Stimulated activated CD4-positive, alpha-beta T cell treated with anti-CD3 and anti-CD28 coated beads, Interleukin-1b, Interleukin-23, amount 100 ng/mL, for 4 hours (primary cell): ENCODE measurements at places on chromosomes 6 and 20.

- DNase-seq = no peak
Measured at GRCh38 chr6:150863213-150863928, 2.1 kb upstream of the MTHFD1L start.

DNA sequence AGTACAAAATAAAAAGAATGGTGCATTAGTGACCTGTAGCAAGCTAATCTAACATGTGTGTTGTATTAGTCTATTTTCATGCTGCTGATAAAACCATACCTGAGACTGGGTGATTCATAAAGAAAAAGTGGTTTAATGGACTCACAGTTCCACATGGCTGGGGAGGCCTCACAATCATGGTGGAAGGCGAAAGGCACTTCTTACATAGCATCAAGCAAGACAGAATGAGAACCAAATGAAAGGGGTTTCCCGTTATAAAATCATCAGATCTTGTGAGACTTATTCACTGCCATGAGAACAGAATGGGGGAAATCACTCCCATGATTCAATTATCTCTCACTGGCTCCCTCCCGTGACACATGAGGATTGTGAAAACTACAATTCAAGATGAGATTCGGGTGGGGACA is 45.4 kb upstream of the AIG1 start:
- DNase-seq = no peak

DNA sequence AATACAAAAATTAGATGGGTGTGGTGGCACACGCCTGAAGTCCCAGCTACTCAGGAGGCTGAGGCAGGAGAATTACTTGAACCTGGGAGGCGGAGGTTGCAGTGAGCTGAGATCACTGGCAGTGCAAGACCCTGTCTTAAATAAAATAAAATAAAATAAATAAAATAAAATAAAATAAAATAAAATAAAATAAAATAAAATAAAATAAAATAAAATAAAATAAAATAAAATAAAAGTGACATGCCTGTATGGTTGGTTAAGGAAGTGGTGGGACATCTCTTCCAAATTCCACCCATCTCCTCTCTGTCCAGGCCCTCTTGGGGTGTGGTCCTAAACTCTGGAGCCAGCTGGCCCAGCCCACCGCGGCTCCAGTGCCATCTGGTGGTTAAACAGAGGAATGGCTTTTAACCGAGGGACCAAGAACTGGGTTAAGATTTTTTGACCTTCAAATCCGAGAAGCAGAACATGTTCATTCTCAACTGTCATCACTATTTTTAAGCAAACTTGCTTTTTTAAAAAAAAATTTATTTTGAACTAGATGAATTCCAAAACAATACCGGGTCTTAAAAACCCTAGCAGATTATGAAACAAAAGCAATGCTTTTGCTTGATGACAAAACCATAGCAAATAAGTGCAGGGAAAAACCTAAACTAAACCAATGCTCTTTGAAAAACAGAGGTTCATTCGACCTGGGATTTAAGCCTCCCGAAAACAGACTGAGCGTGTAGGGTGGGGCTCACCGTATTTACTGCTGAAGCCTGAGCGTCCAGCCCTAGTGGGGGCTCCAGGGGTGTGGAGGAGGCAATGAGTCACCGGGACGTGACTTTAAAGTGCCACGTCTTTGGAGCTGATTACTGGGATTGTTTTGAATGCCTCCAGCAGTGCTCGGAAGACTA is 68.8 kb downstream of the CDC5L start:
- peak; percentile 8 for DNase-seq

- no peak for DNase-seq
Measured at GRCh38 chr20:59002388-59002787, 4.7 kb downstream of the CTSZ start.

GRCh38 chr6:52013035-52013434 is 74.4 kb downstream of the PKHD1 start:
- DNase-seq = no peak

- no peak for DNase-seq
Measured at GRCh38 chr20:4771004-4771403, 49.3 kb downstream of the PRND start.

- no peak for DNase-seq
Measured at GRCh38 chr6:93678841-93679454, 259.6 kb upstream of the EPHA7 start.

DNA sequence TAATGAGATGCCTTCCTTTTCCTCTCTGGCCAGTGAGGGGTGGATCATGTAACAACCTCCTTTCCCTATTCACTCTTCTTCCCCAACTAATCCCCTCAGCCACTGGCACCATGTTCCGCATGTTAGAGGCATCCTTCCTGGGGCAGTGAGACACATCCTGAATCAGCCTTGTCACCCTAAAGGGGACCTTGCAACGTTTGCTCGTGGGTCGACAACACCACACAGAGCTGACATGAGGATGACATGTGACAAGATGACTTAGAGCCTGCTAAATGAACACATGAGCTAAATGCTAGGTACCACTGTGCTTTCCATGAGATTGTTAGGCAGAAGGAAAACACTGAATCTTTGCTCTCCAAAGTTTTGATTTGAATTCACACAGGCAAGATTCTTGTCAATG is 129.2 kb downstream of the ATXN1 start:
- no peak for DNase-seq

- DNase-seq = no peak
Measured at GRCh38 chr6:107592806-107593205, 102.9 kb downstream of the SOBP start.

GRCh38 chr6:165729307-165729936 is 66.4 kb upstream of the PDE10A start:
- peak; percentile 5 for DNase-seq

GRCh38 chr6:47358440-47359225 is 48.9 kb upstream of the TNFRSF21 start:
- no peak for DNase-seq

GRCh38 chr6:82996156-82996555 is 69.5 kb downstream of the UBE3D start:
- DNase-seq = no peak

GRCh38 chr20:15564981-15565380 is 1008.3 kb downstream of the KIF16B start:
- no peak for DNase-seq

GRCh38 chr6:45388328-45388727 is 10.6 kb upstream of the SUPT3H start:
- no peak for DNase-seq

- no peak for DNase-seq
Measured at GRCh38 chr20:62899633-62900051, 26.7 kb downstream of the DIDO1 start.

- no peak for DNase-seq
Measured at GRCh38 chr20:45073221-45073620, 27.7 kb downstream of the KCNS1 start.

- no peak for DNase-seq
Measured at GRCh38 chr20:3461211-3461771, 9.5 kb upstream of the ATRN start.

DNA sequence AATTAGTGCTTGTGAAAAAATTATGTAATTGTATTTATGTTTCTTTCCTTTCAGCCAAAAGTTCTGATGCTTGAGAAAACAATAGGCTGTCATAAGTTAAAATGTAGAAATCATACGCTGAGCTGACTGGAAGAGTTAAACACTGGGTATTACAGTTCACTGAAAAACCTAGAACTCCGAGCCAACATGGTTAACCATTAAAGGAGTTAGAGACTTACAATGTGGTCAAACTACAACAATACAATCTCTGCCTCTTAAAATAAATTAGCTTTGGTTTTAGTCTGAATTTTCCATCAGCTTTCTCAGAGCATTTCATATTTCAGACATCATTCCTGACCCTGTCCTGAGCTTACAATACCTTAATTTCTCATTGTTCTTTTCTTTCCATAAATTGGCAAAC is 91.0 kb downstream of the COL12A1 start:
- no peak for DNase-seq

DNA sequence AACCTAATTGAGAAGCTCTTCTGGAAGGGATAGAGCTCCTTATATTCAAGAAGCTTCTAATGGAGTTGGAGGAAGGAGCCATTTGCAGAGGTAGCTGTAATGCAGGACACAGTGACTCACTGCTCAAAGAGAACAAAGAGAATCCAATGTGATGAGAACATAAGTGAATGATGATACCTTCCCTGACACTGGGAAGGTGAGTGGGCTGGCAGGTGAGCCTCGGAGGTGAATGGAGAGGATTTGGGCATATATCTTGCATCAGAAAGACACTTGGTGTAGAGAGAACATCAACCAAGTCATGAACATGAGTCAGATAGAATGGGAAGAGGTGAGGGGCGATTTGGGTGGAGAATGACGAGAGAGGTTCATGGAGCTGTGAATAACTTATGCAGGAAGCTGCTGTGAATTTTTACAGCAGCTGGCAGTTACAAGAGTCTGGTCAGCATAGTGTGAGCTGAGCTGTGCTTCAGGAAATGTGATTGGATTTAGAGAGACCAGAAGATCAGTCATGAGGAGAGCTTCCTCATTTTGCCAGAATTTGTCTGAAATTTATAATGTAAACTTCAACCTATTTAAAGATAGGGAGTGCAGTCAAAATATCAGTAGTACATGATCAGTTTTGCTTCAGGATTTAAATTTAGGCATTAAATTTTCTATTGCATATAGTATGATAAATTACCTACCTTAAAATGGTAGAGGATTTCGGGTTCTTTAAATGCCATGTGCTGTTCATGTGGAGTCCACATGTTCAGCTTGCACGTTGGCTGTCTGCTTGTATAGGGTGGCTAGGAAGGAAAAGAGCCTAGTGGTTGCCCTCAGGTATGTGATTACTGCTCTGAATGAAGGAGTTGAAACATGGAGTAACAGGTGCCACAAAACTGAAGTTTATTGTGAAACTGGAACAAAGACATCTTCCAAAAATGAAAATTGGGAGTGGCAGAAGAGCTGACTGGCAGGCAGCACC is 59.2 kb upstream of the KIF25 start:
- no peak for DNase-seq

- no peak for DNase-seq
Measured at GRCh38 chr6:128235556-128235955, 284.8 kb downstream of the PTPRK start.

GRCh38 chr6:44733126-44733525 is 345.6 kb downstream of the CDC5L start:
- DNase-seq = no peak

- DNase-seq = no peak
Measured at GRCh38 chr20:40160097-40160550, 528.9 kb downstream of the MAFB start.

- peak; percentile 31 for DNase-seq
Measured at GRCh38 chr6:149840345-149841075, 23.6 kb downstream of the LRP11 start.

DNA sequence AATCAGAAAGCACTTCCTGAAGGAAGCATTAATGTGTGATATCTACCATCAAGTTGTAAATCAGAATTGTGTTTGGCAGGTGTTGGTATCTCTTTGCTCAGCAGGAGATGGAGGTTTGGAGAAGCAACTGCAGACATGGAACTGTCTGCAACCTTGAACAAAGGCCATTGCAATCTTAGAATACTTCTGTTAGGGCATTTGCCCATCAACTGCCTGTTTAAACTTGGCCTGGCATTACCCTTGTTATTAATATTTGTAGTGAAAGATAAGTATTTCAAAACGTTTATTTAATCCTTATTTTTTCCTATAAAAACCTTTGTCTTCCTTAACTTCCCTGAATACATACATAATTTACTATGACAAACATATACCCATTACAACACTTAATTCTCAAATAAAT is 14.1 kb downstream of the GSTA5 start:
- no peak for DNase-seq

GRCh38 chr20:46371656-46372055 is 34.8 kb downstream of the ELMO2 start:
- DNase-seq = no peak

- no peak for DNase-seq
Measured at GRCh38 chr20:4507288-4507719, 214.4 kb upstream of the PRND start.

DNA sequence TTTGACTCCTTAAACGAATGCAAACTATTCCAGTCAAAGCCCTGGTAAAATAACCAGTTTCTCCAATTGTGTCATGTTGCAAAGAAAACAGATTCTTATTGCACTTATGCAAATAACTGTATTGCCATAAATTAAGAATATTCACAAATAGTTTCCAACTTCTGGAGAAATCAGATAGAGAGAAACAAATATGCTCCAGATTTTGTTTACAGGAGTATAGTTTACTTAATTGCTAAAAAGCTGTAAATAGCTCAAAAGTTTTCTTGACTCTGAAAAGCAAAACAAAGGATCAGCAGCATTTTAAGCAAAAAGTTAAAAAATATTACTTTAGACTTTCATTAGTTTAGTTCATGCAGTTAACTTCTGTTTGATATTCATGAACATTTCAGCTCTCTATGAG is 304.2 kb downstream of the PACRG start:
- no peak for DNase-seq

- peak; percentile 58 for DNase-seq
Measured at GRCh38 chr20:25057234-25058050, 497 bp downstream of the ACSS1 start.

- no peak for DNase-seq
Measured at GRCh38 chr6:46246081-46246480, 75.3 kb upstream of the ENPP5 start.
